ENCODE measurements at places on chromosomes 1 and 21. TPM values are rescaled to one million over a fixed set of nuclear protein-coding genes. Genes with fewer than 3 reads are reported as not detected.

SPRR2G gene
- not detected for total RNA-seq

MATN1 gene
- 0.32 TPM for total RNA-seq

- DNase-seq, result no peak
Observed at GRCh38 chr1:86938450-86938849, 24.0 kb downstream of the HS2ST1 start.

DNA sequence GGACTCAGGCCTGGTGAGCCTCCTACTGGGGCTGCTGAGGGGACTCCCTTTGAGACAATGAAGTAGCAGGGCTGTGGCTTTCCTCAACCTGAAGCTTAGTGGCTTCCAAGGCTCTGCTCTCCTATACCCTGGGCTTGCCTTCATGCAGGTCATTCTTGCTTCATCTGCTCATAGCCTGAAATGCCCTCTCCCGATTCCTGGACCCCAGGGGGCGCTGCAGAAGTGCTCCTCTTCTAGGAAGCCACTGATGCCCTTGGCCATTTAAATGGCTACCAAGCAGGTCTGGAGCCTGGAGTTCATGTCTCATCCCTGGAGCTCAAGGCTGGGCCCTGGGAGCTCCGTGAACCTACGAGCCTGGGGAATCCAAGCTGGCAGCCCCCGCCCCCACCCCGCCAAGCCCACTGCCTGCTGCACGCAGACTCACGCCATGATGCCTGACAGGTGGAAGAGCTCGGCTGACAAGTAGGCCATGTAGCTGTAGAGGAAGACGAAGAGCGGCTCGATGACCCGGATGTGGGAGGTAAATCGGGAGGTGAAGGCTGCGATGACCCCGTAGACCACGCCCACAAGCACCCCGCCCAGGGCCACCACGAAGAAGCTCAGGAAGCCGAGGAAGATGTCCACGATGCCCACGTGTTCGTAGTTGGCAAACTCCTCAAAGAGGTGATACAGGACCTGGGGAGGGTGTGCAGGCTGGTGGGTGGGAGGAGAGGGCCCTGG lies 45.7 kb downstream of the SLC9A1 start:
- peak; percentile 70 for DNase-seq

GRCh38 chr21:14452727-14453241 lies 69.8 kb upstream of the HSPA13 start:
- no peak for DNase-seq

DNA sequence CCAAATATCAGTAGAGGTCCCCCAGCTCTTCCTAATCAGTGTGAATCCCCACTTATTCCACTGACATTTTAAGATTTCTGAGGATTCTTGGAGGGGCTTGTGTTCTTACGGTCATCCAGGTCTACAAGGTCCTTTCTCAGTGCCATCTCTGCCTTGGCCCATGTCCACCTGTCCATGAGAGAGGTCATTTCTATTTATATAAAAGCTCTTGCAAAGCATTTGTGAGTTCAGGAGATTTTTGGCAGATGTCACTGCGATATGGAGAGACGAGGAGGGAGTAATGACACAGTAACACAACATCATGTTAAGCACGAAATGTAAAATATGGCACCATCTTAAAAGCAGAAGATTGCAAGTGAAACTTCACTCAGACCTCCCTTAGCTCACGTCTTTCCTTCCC lies 144.6 kb upstream of the NFIA start:
- DNase-seq, result no peak

All from activated CD4-positive, alpha-beta T cell treated with anti-CD3 and anti-CD28 coated beads for 36 hours (primary cell).